ENCODE measurements at places on chromosomes 6 and 20. TPM values are rescaled to one million over a fixed set of nuclear protein-coding genes. Genes with fewer than 3 reads are reported as not detected.

Gene CNBD2
- 0.46 TPM for polyA plus RNA-seq

DNA sequence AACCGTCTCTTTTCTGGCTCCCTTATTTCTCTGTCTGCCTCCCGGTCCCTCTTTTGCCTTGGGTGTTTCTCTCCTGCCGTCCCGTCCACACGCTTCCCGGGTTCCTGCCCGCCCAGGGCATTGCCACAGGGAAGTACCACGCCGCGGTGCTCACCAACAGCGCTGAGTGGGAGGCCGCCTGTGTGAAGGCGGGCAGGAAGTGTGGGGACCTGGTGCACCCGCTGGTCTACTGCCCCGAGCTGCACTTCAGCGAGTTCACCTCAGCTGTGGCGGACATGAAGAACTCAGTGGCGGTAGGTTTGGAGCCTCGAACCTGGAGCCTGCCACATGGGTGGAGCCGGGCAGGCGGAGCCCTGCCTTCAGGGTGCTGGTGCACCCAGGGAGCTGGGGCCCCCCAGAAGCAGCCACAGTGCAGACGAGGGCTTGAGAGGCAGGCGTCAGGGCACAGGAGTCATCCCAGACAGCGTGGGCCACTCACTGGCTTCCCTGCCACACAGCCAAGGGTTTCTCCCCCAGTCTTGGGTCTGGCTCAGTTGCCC, 21.3 kb downstream of the NPEPL1 start:
- no peak for DNase-seq

- DNase-seq: no peak
Measured at GRCh38 chr6:131061751-131062119, 1.3 kb downstream of the EPB41L2 start.

GRCh38 chr6:44080561-44081521, 46.4 kb downstream of the MRPL14 start:
- DNase-seq: no peak

Gene MYCT1
- 16.3 TPM for polyA plus RNA-seq

Gene BNIP5
- 0.33 TPM for polyA plus RNA-seq

Gene MAFB
- polyA plus RNA-seq: 178 TPM

GRCh38 chr6:9405825-9406224, 970.5 kb upstream of the SLC35B3 start:
- DNase-seq: no peak

Gene HLA-B
- polyA plus RNA-seq: 160 TPM

DNA sequence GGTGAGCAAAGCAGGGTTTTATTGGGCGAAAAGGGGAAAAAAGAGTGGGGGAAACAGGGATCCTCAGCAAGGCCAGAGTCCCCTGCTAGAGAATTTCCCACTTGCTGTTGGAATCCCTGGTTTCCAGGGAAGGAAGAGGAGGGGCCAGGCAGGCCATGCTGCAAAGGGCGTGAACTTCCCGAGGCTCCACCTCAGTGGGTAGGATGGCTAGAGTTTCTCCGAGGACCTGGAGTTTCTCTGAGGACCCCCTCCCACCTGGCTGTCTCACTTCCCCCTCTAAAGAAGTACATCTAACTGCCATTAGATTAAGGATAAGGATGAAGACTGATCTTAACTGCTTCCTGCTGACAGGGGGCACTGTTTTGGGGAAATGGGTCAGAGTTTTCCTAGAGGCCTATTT, 1239.3 kb upstream of the GJE1 start:
- no peak for DNase-seq

DNA sequence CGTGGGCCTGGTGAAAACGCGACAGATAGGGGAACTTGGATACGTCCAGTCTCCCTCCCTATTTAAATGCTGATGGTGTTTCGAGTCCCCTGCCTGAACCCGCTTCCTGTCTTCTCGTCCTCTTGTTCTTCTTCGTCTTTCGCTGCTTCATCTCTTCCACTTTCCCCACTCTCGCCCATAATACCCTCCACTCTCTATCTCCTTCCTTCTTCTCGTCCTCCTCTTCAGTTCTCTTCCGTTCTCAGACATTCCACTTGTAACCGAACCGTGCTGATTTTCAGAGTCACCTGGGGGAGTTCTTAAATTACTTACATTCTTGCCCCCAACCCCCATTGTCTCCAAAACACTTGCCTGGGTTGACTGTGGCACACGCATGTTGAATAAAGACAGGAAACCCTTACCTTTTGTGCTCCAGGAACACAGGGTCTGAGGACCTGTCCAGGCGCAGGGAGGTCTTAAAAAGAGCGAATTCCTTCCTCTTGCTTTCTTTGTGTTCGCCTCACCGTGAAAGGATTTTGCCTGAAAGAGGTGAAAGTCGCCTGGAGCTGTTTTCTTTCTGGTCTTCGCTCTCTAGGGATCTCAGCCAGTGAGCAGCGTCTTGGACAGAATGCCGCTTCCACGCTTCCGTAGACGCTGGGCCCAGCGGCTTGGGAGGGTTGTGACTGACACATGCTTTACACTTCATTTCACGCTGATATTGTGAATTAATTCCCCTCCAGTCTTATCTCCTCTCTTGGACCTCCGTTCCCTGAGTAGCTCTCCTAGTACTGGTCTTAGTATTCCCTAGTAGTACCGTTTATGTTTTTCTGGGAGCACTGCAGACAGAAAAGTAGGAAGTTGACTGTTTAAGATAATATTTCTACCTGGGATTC, 184.0 kb downstream of the GPX5 start:
- no peak for DNase-seq

GRCh38 chr6:165936660-165937059, 231.0 kb downstream of the TBXT start:
- DNase-seq: no peak

Gene ATP9A
- polyA plus RNA-seq: 63.7 TPM

DNA sequence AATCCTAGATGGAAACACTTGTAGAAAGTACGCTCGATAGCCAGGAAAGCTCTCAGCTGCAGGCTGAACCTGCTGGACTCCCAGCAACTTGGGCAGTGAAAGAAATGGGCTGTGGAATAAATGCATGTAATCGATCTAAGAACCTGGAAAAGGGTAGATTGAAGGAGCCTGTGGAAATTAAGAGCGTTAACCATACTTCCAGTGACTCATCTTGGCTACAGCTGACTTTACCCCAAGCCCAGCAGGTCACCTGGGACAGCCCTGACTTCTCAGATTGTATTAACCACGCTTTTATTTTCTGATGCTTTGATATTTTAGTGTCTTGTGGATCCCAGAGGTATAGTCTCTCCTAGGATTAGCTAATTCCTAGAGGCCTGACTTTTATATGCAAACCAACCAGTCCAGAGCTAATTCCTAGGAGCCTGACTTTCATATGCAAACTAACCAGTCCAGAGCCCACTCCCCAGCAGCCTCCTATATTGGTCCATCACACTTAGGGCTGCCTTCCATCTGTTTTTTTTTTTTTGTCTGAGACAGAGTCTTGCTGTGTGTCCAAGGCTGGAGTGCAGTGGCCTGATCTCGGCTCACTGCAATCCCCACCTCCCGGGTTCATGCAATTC, 86.3 kb downstream of the GMPR start:
- DNase-seq: no peak

DNA sequence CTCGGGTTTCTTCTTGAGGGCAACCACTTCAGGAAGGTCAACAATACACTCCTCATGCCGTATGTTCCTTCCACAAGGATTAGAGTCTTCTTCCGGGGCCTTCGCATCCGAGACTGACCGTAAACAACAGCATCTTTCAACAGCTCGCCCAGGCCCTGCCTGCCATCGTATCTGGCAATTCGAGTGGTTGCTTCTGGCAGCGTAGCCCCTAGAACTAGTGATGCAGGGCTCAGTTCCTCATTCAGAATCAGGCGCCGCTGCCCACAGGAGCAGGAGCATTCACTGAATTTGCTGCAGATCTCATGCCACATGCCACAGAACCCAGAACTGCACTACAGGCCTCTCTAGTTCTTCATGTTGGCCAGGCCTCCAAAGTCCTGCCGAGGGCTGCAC, 59.0 kb upstream of the AFDN start:
- DNase-seq: no peak

GRCh38 chr6:106250953-106251352, 74.6 kb downstream of the ATG5 start:
- no peak for DNase-seq

- no peak for DNase-seq
Measured at GRCh38 chr6:126550323-126550722, 210.4 kb downstream of the CENPW start.

Gene PPARD
- polyA plus RNA-seq: 24.1 TPM

DNA sequence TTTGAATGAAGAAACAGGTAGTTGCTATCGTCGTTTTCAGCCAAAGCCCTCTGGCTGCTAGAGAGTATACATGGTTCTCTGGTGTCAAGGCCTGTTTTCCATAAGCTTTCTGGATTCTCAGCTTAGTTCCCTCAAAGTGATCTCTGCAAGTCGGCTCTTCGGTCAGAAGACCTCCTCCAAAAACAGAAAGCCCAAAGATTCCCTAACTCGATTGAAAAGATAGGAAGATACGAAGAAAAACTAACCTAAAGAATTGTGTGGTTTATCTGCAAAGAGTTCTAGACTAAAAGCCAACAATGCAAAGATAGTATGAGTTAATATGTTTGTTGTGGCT, 545 bp upstream of the ASCC3 start:
- DNase-seq: no peak

- DNase-seq: no peak
Measured at GRCh38 chr6:148967541-148967956, 220.7 kb downstream of the UST start.

Gene TPX2
- 47.5 TPM for polyA plus RNA-seq

Gene DEFB127
- not detected for polyA plus RNA-seq

GRCh38 chr20:61477451-61477861, 225.4 kb downstream of the CDH4 start:
- DNase-seq: no peak

DNA sequence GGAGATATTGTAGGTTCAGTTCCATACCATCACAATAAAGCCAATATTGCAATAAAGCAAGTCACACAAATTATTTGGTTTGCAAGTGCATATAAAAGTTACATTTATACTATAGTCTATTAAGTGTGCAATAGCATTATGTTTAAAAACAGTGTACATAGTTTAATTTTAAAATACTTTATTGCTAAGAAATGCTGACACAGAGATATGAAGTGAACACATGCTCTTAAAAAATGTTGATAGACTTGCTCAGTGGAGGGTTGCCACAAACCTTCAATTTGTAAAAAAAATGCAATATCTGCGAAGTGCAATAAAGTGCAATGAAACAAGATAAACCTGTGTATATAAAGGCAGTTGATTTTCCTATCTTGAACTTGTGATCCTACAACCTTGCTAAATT, 161.5 kb downstream of the PRDM13 start:
- no peak for DNase-seq

DNA sequence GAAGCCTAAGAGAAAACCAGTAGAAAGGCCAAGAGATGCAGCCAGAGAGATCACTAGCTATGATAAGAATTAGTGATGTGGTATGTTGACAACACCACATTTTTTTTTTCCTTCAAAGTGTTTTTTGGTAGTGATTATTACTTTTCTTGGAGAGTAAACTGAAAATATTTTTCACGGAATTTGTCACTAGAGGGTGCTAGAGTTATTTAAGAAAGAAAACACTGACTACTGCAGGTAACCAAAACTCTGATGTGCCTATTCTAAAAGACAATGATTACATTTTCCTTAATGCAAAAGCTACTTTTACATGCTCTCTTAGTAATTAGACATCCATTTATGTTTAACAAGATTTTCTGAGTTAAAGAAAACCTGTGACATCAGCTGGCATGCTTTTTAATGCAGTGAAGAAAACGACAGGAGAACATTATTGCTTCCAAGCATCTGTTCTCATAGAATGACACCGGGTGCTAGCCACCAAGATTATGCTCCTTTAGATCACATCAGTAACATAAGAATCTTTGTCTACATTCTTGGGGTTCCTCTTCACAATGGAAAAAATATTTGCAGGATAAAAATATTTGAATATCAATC, 28.8 kb downstream of the RWDD2A start:
- peak; percentile 20 for DNase-seq

Gene MEI4
- polyA plus RNA-seq: 1.6 TPM
